ENCODE measurements at places on chromosomes 7 and 10.

DNA sequence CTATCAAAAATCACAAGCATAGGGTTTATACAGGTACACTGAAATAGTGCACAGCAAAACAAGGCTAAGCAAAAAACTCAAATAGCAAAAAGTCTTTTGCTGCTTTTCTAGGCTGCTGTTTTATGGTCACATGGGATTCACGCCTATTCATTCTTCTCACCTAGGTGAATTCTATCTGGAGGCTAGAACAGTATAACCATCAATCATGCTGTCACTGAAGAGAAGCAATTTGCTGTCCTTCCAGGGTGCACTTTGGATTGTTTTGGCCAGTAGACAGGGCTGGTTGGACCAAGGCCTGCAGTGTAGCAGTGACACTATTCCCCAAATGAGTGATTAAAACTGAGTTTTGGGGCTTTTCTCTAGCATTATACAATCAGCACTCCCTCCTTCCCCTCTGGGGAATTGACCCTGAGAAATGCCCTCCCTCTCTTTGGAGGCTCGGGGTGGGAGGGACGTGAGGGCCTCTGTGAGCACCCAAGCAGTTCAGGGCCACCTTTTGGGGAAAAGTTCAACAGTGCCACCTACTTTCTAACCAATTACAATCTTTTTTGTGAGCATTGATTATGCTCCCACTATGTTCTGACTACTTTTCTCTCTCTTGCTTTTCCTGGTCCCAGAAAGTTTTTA is 16.2 kb upstream of the SND1 start:
- no peak for DNase-seq

GRCh38 chr7:121280656-121281055 is 48.1 kb upstream of the WNT16 start:
- DNase-seq: no peak

DNA sequence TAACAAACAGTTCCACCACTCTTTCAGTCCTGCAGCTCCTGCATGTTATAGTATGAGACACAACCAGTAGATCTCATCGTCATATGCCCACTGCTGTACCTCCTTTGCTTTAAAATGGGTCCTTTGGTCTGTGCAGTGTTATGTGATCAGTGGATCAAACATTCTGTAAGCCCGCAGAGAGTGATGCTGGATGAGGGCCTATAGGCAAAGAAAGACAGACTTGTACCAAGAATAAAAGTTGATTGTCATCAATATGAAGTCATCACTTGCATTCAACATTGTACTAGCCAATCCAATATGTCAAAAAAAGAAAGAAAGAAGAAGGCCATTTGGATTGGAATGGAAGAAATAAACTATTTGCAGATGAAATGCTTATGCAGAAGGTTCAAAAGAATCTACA is 79.8 kb upstream of the PHYHIPL start:
- DNase-seq: no peak

DNA sequence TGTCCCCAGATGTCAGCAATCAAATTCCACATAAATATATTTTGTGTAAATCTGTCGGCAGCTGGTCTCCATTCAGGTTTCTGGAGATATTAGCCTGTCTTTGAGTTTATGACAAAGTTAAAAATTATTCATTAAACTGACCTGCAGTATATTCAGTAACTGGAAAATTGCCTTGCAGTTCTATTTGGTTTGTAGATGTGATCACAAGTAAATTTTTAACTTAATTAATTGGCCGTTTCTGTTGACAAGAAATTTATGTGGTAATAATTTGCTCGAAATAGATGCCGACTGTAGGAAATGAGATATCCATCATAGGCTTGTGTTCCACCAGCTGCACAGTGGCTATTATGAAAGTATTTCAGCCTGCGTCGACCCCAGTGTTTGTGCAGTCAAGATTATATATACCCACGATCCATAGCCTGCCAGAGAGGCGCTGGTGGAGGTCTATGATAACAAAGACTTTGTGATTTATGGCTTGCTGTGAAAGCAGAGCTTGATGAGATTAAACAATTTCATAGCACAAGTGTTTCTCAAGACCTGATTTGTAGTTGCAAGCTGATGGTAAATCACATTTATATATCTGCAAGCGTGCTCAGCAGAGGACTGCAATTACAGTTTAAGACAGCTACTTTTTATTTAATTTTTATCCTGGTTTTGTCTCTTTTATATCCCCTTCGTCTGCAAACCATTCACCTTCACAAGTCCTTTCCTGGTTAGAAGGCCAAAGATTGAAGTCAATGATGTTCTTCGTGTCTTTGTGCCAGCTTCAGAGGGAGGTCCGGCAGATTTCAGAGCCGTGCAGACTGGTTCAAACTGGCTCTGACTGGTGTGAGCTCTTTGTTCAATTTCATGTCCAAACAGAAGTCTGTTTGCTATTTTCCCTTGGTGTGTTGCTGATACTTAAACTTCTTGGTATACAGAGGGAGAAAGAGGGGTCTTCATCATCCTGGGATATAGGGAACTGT is 850.9 kb downstream of the LRMDA start:
- peak; percentile 57 for DNase-seq

GRCh38 chr7:48337781-48338180 is 166.5 kb downstream of the ABCA13 start:
- DNase-seq: no peak

GRCh38 chr10:310976-311639 is 175.9 kb downstream of the ZMYND11 start:
- DNase-seq: no peak

GRCh38 chr10:8026349-8027259 is 27.9 kb upstream of the GATA3 start:
- DNase-seq: no peak

Measured in NCI-H1436 (cell line).